Stimulated activated CD4-positive, alpha-beta T cell treated with anti-CD3 and anti-CD28 coated beads, Interleukin-1b, Interleukin-23, amount 100 ng/mL, for 48 hours (primary cell): ENCODE measurements at places on chromosomes 5 and 9.

DNA sequence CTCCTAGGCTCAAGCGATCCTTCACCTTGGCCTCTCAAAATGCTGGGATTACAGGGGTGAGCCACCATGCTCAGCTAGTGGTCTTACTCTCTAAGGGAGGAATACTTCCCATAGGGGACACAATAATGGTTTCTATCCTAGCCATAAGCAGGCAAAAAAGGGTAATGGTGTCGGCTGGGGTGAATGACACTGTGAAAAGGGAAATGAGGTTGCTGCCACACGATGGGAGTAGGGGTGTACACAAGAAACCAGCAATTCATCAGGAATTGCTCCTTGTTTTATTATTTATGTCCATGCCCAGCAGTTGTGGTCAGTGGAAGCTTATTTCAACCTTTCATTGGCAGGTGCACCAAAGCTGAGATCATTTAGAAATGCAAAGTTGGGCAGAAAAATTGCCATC, 70.3 kb upstream of the ZFR start:
- DNase-seq, result no peak

- no peak for DNase-seq
Measured at GRCh38 chr5:36264202-36264760, 22.6 kb upstream of the NADK2 start.

GRCh38 chr5:56759521-56760216, 55.7 kb upstream of the MAP3K1 start:
- DNase-seq, result no peak

GRCh38 chr9:86639899-86640379, 285.7 kb upstream of the TUT7 start:
- DNase-seq, result no peak

- DNase-seq, result no peak
Measured at GRCh38 chr5:31726952-31727351, 88.0 kb downstream of the PDZD2 start.

DNA sequence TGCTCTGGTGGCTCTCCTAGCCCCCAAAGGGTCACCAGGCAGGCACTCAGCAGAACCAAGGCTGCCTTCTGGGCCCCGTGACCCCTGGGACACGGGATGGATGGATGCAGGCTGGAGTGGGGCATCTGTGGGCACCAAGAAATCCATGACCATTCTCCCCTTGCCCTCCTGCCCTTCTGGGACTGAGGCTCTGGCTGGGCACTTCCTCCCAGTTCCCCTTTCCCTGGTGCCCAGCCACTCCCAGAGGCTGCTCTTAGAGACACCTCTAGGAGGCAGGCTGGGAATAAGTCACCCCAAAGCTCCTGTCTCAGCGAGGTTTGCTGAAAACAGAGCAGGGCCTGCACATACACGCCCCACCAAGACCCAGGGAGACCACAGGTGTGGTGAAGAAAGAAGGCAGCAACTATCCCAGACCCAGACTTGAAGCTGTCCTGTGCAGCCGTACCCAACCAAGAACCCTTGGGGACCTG, 943 bp downstream of the STING1 start:
- DNase-seq, result peak; percentile 35

DNA sequence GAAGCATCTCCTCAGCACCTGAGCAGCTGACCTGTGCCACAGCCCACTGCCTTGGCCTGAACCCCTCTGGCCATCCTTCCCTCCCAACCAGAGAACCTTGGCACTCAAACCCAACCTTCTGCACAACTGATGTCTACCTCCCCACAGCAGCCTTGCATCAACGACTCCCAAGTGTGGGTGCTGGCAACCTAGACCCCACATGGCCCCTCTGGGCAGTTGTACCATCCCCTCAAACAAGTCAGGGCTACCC, 10.3 kb downstream of the SEPTIN8 start:
- no peak for DNase-seq

- DNase-seq, result no peak
Measured at GRCh38 chr9:95788521-95788991, 86.9 kb upstream of the ERCC6L2 start.

- no peak for DNase-seq
Measured at GRCh38 chr9:97517331-97518089, 16.0 kb downstream of the TMOD1 start.

DNA sequence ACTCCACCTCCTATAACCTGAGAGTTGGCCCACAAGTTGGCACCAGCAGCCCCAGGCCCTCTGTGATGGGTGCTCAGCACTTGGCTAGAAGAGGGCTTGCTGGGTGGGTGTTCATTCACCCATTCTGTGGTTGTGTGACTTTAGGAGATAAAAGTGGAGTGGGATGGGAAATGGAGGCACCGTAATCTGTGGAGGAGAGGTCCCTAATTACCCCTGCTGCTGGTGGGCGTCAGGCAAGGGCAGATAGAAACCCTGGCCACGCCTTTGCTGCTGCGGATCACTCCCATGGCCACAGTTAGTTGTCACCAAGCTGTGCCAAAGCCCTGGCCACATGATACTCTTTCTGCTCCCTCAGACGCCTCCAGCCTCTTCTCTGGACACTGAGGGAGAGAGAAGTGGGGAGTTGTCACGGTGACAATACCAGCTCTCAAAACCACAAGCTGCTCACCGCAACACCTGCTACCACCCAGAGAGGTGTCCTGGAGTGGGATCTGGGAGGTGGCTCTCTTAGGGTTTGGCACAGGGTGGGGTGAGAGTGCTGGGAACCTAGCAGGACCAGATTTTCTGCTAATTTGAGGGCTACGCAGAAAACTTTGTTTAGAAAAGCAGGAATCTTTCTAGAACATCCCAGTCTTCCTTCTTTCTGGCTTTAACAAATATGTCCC, 12.0 kb upstream of the NEUROG1 start:
- no peak for DNase-seq

DNA sequence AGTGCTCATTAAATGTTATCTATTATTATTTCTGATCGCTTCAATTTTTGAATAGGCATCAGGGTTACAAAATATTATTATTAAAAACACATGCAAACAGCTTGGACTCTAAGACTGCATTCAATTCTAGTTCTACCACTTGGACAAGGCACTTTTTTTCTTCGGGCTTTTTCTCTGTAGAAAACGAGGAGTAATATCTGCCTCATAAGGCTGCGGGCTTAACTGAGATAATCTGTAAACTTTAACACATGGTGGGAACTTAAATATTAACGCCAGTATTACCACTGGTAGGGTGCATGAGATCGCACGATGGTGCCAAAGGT, 511 bp upstream of the SPDL1 start:
- DNase-seq, result no peak

GRCh38 chr9:91085517-91086291, 276.0 kb downstream of the AUH start:
- no peak for DNase-seq

GRCh38 chr9:131273856-131274673, 2.2 kb downstream of the FAM78A start:
- DNase-seq, result no peak

DNA sequence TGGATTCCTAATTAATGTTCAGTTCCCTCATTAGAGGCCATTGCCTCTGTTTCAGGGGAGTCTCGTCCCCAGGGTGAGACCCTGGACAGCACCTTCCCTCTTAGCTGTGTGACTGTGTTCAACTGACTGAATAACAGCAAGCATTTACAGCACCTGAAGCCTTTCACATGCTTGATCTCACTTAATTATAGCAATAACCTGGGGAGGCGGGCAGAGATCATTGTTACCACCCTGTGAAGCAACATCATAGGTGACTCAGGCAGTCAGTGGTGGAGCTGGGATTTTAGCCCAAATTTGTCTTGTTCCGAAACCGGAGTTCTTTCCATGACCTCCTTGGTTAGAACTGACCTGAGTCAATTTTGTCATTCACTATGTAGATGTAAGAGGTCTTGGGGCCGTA, 105.2 kb upstream of the RAD23B start:
- no peak for DNase-seq

DNA sequence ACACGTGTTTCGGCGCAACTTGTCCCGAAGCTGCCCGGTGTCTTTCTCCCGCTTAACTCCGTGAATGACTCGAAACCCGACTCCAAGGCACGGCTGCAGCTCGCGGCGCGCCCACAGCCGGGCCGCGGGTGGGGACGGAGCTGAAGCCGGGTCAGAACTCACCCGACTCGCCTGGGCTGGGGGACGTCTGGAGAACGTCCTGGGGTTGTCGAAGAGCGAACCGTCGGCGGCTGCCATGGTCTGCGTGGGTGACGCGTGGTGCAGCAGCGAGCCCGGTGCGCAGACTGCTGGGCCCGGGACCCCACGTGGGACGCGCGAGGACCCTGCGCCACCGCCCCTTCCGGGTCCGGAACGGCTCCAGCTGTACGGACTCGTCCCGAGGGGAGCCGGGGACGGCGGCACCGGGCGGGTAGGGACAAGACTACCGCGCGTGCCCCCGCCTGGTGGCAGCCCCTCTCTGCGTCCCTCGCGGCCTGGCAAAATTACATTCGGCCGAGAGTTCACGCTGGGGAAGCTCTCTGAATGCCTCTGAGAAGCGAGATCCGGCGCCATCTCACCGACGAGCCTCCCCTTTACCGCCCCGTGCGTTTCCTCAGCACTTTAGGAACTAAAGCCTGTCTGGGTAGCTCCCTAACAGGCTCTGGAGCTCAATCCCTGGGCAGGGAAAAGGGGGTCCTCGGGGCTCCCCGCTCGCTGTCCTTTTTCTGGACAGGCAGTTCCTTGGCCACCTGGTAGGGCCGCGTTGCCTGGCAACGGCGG, at the start of gene DDX31:
TSS of gene DDX31 (minus strand) at position 286 of the 759 bp plus-strand sequence. CDS start at position 237, 49 bp downstream.
- peak; percentile 87 for DNase-seq

- DNase-seq, result no peak
Measured at GRCh38 chr5:1525624-1526189, 1.9 kb upstream of the LPCAT1 start.

GRCh38 chr5:110512266-110512665, 214.2 kb downstream of the TMEM232 start:
- no peak for DNase-seq

DNA sequence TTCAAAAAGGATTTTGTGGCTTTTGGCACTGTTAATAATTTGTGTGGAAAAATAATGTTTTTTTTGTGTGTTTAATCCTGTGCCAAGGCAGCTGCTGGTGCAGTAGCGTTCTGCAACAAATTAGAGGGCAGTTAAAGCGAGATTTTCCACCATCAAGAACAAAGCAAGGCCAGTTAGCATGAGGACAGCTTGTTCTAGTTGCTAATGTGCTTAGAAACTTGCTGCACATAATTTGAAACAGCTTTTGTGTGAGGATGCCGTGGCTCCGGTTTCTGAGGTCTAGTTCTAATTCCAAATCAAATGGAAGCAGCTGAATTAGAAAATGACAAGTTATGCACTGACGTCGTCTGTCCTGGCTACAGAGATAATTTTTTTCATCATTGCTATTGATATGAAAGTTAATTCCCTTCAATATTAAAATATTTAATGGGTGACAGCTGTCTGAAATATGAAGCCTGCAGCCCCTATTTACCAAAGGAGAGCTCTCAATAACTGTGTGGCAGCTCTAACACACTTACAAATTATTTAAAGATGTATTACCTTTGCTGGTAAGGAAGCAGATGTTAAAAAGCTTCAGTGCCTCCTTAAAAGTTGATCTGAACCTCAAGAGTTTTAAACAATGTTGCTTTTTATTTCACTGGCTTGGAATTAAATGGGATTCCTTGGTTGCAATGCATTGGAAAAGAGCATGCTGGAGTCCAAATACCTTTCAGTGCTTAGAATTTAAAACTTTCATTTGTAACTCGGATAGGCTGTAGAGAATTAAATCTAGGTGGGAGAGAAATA, 128.6 kb downstream of the SPATA31D1 start:
- no peak for DNase-seq

DNA sequence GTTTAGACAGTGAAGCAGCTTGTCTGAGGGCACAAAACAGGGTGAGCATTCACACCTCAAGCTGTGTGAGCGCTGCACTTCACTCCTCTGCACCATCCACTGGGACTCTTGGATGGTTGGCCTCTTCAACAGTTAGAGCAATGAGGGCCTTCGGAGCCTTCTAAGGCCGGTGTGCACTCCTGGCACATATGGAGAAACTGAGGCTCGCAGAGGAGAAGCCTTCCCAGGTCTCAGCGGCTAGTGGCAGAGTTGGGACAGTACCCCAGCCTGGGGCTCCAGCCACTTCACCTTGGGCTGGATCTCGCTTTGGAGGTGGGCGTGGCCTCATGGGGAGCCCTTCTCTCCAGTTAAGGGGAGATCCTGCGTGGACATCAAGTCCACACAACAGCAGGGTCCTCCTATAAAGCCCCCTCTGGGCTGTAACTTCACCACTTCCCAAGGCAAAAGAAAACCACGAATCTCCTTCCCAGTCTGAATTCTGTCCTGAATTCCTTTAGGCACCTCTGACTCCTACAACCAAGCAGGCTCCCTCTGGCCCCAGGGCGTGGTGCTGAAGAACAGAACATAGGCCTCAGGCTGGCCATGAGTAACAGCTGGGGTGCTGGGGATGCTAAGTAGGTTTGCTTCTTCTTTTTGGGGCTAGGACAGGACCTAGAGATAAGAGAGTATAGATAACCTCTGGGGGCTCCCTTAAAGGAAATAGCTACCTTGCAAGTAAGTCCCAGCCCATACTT, 30.5 kb upstream of the CSF1R start:
- DNase-seq, result no peak

- no peak for DNase-seq
Measured at GRCh38 chr5:62457071-62457470, 44.5 kb downstream of the IPO11 start.

DNA sequence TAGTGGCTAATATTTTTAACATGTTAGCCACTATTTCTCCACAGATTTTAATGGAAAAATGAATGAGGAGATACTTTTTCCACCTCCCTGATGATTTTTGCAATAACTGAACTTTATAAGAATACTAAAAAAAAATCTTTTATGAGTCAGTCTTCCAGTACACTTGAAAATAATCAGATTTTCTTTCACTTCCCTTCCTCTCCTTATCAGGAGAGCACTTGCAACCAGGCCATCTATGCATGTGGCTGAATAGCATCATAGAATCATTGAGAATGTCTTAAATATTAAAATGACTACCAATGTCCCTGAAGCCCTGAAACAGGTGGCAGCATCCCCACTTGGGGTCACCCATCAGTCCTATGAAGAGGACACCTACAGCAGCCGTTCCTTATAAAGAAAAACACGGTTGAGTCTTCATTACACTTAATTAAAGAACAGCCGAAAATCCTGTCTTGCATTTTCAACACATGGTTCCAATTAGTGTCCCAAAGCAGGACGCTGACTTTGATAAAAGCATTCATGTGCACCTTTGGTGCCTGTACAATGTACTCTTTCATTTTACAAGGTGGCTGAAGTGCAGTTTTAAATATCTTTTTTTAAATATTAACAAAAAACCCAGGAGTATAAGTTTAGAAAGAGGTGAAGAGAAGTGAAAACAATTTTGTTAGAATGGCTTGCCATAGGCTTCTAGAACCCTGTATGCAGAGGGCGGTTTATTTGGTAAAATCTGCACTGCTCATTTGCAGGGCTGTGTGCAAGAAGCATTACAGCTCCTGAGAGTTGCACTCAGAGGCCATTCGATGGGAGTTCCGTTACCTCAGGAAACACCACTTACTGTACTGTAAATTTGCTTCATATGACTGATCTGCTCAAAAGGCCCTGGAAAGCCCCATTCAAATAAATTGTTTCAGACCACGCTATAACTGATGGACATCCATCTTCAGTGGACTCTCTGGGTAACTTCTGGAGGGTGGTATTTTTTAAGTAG, 106.9 kb upstream of the VCAN start:
- DNase-seq, result no peak

- DNase-seq, result no peak
Measured at GRCh38 chr9:134215699-134216448, 51.5 kb upstream of the RNU6ATAC start.

GRCh38 chr5:57627661-57628060, 145.1 kb upstream of the ACTBL2 start:
- DNase-seq, result no peak

GRCh38 chr5:10681731-10682679, 79.0 kb downstream of the DAP start:
- no peak for DNase-seq

- no peak for DNase-seq
Measured at GRCh38 chr9:135887021-135887507, 20.3 kb downstream of the CAMSAP1 start.
